Thoracic aorta (tissue), 2 donors: ENCODE measurements at places on chromosomes 7 and 10. TPM values are rescaled to one million over a fixed set of nuclear protein-coding genes. Genes with fewer than 3 reads are reported as not detected.

Gene IGF2BP3
- total RNA-seq, result 8.1 TPM

Gene CYP2E1
- total RNA-seq, result 5.3 TPM

Gene DNAJC2
- total RNA-seq, result 20.3 TPM

Gene SLC13A1
- not detected for total RNA-seq

Gene AUTS2
- 101 TPM for total RNA-seq

Gene SFTPA1
- total RNA-seq, result not detected

Gene BAMBI
- total RNA-seq, result 24.8 TPM

Gene STEAP1B
- 1.1 TPM for total RNA-seq

- DNase-seq, result no peak
Measured at GRCh38 chr7:138245682-138246081, 169.4 kb downstream of the AKR1D1 start.

DNA sequence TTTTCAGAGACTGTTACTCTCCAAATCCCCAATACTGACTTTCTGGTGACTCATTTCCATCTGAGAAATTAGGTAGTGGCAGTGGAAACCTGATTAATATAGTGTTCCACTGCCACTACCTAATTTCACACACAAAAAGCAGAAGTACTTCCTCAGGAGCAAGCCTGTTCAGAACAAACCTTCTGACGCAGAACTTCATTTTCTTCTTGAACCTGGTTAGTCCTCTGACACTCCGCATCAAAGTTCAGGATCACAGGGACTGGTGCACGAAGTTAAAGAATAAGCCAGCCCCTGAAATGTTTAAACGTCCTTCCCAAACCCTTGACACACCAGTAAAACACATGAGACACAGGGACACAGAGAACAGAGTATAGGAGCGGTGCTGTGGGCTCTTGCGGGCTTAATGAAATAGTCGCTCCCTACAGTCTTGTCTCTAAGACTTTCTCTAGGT lies 4.4 kb downstream of the WDR91 start:
- no peak for DNase-seq

DNA sequence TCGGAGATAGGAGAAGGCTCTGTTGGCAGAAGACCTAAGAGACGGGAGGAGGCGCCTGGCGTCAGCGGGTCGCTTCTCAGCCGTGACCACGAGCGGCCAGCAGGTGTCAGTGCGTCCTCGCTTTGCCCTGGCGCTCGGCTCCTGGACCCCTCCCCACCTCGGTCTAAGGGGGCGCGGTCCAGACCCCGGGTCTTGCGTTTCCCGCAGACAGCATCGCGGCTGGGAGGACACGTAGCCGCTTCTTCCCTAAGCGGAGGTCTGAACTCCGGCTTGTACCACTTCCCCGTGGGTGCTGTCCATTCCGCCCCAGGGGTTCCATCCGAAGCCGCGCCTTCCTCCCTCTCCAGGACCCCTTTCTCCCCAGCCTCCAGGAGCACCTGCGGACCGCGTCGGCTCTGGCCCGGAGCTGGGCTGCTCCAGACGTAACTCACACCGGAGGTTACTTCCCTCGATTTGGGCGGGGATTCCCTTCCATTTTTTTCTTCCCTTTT lies 593 bp upstream of the ADRA2A start:
- DNase-seq, result no peak

- DNase-seq, result no peak
Measured at GRCh38 chr7:127264219-127264618, 11.5 kb upstream of the GRM8 start.

DNA sequence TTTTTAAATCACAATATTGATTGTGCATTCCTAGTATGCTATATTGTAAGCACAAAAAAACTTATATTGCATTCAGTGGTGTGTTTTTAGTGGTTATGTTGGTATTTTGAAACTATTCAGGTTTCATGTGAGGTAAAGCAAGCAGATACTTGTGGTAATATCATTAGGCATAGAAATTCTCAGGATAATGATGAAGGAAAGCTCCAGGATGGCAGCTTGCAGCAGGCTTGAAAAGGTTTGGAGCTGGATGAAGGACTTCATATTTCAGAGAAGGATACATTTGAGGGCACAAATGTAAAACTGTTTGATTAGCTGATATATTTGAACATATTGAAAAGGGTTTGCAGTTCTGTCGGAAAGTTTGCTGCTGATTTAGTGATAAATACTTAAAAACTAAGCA lies 17.5 kb downstream of the TRIM24 start:
- no peak for DNase-seq

DNA sequence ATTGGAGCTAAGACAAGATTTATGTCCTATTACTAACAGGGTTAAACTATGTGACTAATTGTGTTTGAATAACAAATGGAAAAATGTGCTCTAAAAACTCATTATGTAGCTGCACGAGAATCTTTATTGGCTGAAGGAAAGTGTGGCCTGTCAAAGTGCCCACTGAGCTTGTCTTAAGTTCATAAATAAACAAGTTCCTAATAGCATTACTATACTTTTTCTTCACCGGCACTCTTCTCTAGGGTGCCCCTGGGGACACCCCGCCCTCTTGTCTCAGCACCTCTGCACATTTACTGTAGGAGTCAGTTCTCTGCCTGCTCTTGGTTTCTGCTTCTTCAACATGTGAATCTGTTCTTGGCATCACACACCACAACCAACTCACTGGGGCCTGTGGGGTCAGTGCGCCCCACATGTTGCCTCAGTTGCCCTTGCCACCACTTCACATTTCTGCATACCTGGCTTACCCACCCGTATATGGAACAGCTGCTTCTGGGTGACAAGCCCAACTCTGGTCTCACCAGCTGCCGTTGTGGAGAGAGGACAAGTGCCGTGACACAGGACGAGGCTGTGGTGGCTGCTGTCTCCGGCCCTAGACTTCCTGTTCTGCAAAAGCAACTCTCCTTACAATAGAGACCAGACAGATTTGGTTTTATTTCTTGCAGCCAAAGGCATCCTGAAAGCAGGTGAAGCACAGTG lies 96.3 kb upstream of the DDC start:
- no peak for DNase-seq
